HuH-7 (cell line): ENCODE measurements at places on chromosomes 3 and 15.

GRCh38 chr3:106206146-106206545, 337.3 kb upstream of the CBLB start:
- no peak for DNase-seq

DNA sequence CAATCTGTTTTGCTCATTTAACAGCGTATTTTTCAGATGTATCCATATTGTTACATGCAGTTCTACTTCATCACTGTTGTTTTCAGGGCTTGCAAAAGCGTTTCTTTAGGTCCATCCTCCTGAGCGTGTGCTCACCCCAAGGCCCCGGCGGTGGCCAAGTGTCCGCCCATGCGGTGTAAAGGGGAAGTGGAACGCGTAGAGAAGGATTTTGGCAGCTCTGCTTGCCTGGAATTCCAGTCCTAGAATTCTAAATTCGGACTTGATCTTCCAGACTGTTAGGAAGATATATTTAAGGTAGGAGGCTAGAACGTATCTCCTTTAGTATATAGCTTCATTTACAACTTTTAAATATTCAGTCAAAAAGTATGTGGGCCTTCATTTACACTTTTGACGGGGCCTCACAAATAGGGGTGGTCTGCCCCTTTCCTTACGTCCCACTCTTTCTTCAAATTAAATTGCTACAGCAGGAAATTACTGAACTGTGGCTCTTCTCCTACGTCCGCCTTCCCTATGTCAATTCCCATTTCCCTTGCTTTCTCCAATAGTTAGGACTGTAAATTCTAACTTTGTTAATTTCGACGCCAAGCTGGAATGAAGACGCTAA, 609 bp upstream of the TBC1D23 start:
- DNase-seq, result peak; percentile 52

DNA sequence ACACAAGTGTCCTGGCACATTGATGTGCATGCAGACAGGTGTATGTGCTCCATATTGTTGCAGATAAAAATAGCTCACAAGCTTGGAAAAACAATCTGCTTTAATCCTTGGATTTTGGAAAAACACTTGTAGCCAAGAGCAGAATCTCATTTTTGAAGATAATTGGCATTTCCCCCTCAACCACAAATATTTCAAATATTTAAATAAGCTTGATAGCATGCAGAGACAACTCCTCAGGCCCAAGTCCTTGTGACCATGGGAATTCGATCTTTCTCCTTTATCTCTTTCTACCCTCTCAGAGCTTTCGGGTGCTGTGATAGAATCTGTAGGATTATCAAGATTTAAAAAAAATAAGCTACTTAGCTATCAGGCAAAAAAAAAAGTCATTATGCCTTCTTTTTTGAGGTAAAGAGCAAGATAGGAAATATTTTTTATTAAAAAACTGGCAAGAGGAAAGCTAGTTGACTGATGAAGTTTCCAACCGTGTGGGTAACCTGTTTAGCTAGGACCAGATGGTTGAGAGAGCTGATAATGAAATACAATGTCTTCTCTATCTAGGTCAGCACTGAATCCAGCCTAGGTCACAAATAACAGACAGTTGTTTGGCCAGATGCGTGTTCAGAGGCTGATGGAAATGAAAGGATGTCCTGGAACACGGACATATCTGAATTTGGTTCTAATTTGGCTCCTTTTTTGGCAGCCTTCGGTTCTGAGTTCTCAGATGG, 54.9 kb upstream of the SNRK start:
- DNase-seq, result no peak

- no peak for DNase-seq
Observed at GRCh38 chr3:153166206-153166605, 4.2 kb downstream of the RAP2B start.

GRCh38 chr3:194373899-194374298, 4.4 kb upstream of the LRRC15 start:
- no peak for DNase-seq

GRCh38 chr3:120471643-120472042, 20.9 kb upstream of the FSTL1 start:
- DNase-seq, result no peak

GRCh38 chr3:12370758-12371157, 81.9 kb downstream of the PPARG start:
- DNase-seq, result peak; percentile 51

DNA sequence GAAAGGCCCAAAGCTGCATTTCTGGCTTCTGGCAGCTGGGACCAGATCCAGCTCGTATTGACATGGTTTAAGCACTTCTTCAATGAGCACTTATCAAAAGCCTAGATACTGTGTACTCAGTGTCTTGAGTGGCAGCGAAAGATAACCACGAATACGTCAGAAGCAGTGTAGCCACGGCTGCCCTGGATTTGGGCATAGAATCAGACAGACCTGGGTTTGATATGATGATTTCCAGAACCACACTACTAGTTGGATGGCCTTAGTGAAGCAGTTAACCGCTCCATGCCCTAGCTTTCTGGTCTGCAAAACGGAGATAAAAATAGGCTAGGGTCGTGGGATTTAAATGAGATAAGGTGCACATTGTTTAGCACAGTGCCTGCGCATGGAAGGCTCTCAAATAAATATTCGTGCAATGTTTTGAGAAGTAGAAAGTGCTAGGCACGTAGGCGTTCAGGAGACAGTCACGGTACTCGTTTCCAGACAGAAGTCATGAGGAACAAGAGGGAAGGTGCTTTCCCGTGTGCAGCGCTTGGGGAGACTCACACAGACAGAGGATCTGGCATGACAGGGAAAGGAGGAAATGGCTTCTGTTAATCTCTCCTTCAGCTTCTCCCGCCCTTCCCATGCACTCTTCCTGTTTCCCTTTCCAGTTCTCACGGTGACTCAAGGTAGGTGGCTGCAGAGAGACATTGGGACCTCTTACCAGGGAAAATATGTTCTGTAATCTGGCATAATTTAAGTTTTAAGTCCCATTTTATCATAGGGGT, 70.3 kb downstream of the CCNL1 start:
- no peak for DNase-seq

DNA sequence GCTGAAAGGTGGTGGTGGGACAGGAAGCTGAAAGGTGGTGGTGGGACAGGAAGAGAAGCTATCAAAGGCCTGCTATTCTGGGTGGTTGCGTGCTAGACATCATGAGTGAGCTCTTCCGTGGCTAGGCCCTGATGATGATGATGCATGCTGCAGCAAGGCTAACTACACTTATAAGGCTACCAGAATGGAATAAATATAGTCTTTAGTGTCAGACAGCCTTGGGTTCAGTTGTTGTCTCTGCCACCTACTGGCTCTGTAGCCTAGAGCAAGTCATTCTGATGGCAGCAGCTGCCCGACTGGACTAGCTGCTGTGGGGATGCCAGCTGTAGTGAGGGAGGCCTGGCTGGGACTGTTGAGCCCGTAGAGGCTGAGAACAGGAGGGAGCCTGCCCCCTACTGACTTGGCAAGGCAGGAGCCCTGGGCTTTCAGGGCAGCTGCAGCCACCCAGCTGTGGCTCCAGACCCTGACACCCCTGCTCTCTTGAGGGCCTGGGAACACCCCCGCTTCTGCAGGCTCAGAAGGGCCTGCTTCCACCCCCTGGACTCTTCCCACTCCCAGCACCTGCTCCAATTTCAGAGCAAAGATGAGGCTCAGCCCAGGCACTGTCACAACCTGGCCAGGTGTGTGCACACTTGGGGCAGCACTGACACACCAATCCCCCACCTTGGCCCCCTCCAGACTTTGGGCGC, 21.4 kb upstream of the ZBED2 start:
- no peak for DNase-seq

- DNase-seq, result no peak
Observed at GRCh38 chr15:92937901-92938300, 37.8 kb downstream of the CHD2 start.

DNA sequence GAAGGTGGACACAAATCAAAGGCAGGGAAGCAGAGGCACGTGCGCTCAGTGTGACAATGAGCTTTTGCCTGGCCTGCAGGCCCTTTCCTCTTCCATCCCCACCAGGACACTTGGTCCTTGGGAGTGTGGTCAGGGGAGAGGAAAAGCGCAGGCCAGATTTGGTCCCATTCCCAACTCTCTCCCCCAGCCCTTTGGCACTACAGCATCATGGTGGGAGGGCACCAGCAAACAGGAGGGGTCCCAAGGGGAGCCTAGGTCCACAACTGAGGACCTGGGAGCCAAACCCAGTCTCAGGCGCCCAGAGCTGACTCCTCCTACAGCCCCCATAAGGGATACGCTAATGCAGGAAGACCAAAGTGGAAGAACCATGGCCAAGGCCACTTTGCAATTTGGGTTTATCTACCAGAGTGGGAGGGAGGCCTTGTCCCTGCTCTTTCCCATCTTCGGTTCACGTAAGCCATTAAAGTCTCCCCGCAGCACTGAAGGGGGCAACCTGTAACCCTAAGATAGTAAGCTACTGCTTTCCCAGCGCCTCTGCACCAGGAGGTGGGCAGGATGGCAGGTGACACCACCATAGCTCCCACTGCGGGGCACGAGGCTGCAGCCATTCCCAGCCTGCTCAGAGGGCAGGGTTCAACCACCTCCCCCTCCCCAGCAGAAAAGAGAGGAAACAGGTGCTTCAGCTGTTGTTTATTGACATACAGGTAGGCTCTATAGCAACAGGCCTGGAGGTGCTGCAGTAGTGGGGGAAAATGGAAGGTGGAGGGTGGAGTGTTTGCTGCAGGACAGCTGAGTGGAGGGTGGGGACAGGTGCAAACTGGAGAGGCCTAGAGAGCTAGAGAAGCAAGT, 993 bp upstream of the GRAMD2A start:
- no peak for DNase-seq

DNA sequence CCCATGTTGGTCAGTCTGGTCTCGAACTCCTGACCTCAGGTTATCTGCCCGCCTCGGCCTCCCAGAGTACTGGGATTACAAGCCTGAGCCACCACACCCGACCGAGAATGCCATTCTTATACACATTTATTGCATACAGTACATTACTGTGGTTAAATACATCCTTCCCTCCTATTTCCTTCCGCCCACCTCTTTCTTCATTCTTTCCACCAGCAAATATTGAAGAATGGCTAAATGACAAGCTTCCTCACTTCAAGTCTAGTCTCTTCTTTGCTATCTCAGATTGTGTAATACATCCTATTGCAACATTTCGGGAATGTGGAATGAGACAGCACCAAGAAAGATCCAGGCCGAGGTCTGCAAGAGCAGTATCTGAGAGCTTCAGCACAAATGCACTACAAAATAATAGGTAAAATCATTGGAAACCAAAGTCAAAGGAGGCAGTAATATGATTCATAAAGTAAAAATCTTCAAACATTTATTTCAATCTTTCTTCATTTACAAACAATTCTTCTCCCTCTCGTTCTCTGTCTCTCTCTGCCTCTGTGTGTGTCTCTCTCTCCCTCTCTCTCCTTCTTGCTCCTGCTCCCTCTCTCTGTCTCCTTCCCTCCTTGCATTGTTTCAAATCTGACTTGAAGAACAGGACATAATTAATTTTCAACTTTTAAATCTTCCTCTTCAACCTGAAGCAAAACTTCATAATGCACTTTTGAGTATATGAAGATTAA, 94.7 kb upstream of the TGFBR2 start:
- peak; percentile 52 for DNase-seq

DNA sequence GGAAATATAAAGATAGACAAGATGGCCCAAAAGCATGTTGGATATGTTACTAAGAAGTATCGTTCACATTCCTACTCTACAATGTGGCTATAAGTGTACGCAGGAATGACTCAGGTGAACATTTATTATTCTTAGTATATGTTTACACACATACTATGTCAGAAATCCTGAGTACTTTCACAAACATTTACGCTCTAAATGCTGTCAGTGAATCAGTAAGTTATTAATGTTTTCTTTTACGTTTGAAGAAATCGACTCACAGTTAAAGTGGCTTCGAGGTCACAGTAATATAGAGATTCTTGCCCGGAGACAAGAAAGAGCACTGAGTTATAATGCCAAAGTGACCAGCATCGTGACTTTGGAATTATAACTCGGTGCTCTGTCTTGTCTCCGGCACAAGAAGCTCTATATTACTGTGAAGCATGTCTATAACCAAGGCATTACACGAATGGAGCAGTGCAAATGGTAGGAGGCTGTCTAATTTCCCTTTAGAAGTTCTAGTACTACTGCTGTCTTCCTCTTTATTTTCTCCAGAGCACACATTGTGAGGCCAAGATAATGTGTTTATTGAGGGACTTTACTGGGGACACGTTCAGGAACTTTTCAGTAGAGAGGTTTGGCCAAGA, 61.8 kb upstream of the P3H2 start:
- no peak for DNase-seq

DNA sequence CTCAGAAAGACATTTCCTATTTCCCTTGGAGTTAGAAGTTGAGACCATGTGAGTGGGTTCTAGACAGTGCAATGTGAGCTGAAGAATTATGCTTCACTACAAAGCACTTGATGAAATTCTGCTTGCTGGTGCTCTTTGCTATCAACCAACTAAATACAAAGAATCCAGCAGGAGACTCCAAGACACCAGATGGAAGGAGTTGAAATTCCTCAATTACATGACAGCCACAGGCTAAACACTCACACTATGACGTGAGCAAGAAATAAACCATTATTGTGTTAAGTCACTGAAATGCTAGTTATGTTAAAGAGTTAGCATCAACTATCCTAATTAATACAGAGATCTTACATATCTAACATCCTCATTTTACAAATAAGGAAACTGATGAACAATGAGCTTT, 8.2 kb upstream of the MAP4 start:
- DNase-seq, result no peak

DNA sequence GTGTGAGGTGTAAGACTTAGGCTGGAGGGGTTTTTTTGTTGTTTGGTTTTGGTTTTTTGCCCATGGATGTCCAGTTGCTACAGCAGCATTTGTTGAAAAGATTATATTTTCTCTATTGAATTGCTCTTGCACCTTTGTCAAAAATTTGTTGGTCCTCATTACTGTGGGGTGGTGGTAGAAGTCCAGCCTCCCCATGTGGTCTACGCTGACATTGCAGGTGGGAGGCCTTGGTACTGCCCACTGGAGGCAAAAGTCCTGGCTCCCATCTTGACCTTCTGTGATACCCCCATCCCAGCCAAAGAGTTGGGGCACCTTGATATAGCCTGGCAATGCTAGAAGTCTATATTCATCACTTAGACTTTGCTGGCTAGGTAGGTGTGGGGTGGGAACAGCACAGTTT, 5.4 kb upstream of the RAB6B start:
- no peak for DNase-seq

DNA sequence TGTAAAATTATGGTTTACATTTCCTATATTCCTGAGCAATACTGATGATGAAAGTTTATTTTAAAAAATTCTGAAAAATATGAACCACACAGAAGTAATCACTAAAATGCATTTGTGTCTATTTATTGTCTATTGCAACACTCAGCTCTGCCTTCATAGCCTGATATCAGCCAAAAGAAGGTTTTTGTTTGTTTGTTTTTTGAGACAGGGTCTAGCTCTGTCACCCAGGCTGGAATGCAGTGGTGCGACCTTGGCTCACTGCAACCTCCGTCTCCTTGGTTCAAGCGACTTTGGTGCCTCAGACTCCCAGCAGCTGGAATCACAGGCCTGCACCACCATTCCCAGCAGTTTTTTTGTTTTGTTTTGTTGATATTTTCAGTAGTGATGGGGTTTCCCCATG, 1560.2 kb downstream of the SI start:
- DNase-seq, result no peak

GRCh38 chr15:101349047-101349951, 54.3 kb upstream of the SNRPA1 start:
- DNase-seq, result peak; percentile 67
